Brain (organoid and tissue), 16 donors: ENCODE measurements at places on chromosomes 7 and 10.

DNA sequence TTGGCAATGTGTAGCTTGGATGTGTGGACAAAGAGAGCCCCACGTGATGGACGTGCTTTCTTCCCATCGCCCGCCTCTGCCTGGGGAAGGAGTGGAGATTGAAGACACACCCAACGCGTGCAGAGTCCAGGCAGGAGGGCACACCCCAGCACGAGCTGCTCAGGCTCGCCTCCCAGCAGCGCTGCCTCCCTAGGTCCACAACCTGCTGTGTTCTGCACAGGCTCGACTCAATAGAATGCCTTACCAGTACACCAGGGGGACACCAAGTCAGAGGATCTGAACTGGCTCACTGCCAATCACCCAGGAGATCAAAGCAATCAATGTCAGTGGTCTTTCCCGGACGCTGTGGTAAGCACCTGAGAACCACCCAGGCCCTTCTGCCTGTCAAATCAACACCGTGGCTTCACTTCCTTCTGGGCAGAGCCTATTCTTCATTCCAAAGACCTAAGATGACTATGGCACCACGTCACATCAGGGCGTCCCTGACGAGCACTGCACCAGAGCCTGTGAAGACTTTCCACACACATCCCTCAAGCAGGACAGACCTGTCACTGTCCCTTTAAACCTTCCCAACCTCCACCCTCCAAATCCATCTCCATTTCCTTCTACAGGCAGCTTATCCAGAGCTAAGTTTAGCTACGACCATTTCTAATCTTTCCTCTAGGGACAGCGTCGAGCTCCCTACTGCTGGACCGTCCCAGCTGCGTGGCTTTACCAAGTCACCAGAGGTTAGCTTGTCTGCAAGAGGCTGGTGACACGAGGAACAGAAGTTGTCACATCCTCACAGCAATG is 72.3 kb downstream of the AMZ1 start:
- no peak for DNase-seq

DNA sequence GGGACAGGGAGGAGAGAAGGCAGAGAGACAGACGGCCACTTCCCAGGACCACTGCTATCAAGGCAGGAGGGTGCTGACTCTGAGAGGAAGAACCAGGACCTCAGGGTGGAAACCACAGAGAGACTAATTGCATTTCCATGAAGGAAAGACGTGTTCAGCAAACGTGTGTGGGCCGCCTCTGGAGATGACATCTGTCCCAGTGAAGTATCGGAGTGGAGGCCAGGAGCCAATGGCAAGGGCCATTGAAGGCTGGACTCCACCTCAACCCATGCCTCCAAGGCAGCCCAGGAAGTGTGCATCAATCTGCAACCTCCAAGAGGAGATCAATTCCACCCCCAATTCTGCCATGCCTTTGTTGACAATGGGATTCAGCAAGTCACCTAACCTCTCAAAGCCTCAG is 229.9 kb downstream of the USP6NL start:
- peak; percentile 62 for DNase-seq

DNA sequence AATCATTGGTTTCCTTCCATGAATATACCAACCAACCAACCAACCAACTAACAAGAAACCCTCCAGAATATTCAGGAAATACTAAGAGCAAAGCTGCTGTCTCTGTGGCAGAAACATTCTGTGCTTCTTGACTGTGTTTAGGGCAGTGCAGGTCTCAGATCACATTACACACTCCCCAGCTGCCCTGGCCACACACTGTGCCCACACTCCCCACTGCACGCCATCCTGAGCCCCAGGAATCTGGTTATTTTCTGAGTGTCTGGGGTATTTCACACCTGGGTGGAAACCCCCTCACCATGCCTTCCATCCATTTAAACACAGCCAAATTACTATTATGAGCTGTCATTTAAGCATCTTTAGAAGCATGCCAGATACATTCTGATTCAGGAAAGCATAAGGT is 183.7 kb upstream of the ANK3 start:
- DNase-seq = no peak

DNA sequence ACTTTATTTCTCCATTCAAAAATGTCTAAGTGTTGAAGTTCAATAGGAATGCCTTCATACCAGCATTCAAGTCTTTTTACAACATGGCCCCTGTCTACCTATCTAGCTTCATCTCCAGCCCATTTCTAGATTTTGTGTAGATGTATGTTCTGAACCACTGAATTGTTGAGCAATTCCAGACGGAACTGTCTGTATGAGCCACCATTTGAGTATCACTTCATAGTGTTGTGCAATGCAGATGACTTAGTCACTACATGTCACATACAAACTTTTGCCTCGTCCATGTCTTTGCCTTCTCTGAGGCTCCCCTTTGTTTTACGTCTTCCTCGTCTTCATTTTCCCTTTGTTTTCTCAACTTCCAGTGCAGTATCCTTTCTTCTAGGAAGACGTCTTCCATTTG is 118.1 kb downstream of the INHBA start:
- DNase-seq = no peak

- DNase-seq = no peak
These were observed 97.2 kb downstream of the RALA start for GRCh38 chr7:39720586-39720985.

- DNase-seq = peak; percentile 83
These were observed 73.3 kb downstream of the PRPF18 start for GRCh38 chr10:13659887-13660550.

GRCh38 chr10:34047389-34047788 is 712.9 kb upstream of the NRP1 start:
- no peak for DNase-seq

DNA sequence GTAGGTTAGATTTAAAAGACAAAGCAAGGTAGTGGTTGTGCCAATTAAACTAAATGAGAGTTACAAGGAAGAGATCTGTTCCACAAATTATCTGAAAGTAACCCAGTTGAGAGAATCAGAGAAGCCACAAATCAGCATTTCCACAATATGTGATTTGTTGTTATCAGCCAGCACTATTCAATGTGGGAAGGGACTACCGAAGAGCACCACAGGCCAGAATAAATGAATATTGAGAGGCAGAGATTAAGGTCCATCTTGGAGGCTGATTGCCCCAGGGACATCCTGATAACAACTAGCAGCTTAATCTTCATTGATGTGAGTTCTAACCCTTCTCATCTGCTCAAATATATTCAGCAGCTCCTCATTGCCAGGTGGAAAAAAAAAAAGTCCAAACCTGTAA is 367.6 kb downstream of the MALRD1 start:
- DNase-seq = no peak

GRCh38 chr7:34190299-34190698 is 285.0 kb downstream of the BMPER start:
- no peak for DNase-seq

DNA sequence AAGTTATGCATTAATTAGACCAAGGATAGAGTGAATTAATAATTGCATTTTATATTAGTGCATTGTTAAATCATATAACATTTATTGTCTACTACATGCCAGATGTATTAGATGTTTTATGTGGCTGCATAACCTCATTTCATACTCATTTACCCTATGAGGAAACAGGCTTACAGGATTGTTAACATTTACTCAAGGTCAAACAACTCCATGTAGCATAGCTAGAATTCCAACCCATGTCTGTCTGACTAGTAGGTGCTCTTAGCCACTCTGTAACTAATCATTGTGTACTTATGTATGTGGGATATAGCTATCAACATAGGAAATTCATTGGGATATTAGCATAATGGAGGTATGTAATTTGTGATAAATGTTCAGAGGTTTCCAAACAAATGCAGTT is 46.3 kb downstream of the PHYHIPL start:
- DNase-seq = no peak

DNA sequence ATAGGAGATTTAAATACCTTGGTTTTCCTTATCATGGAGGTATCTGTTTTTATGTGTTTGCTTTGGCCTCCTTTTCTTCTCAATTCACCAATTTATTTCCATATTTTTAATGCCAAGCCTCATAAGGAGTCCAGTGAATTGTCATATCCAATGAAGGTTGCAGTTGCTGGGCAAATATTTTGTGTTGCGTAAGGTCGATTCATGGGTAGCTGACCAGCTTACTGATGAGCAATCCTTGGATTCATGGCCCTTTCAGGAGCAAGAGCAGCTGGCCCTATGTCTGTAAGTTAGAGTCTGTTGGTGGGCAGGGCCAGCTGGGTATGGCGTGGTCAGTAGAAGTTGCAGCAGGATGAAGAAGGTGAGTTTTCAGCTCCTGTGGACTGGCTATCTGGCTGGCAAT is 182.9 kb downstream of the PFKFB3 start:
- DNase-seq = no peak

- DNase-seq = no peak
These were observed 375.7 kb upstream of the NPSR1 start for GRCh38 chr7:34282271-34282670.

DNA sequence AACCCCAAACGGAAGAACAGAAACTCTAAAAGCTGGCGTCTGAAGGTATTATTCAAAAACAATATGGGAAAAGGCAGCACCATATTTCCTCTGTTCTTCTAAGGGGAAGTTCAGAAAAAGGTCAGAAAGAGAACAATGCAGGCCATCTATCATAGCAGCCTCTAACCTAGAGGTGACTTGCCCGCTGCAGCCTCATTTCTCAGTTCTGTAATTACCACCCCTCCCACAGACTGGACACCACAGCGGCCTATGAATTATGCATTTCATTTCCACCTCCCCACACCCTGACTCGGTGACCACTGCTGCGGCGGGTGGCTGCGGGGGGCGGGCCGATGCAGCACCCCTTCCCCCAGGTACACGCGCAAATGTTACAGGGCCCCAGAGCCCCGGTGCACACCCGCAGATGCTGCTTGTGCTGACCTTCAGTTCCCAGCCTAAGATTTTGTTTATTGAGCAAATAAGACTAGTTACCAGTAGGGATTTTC is 125.5 kb downstream of the CLEC2L start:
- DNase-seq = no peak

- DNase-seq = no peak
These were observed 828 bp upstream of the MALSU1 start for GRCh38 chr7:23298141-23298881.

- no peak for DNase-seq
These were observed 75.9 kb downstream of the BMPER start for GRCh38 chr7:33981226-33981625.

DNA sequence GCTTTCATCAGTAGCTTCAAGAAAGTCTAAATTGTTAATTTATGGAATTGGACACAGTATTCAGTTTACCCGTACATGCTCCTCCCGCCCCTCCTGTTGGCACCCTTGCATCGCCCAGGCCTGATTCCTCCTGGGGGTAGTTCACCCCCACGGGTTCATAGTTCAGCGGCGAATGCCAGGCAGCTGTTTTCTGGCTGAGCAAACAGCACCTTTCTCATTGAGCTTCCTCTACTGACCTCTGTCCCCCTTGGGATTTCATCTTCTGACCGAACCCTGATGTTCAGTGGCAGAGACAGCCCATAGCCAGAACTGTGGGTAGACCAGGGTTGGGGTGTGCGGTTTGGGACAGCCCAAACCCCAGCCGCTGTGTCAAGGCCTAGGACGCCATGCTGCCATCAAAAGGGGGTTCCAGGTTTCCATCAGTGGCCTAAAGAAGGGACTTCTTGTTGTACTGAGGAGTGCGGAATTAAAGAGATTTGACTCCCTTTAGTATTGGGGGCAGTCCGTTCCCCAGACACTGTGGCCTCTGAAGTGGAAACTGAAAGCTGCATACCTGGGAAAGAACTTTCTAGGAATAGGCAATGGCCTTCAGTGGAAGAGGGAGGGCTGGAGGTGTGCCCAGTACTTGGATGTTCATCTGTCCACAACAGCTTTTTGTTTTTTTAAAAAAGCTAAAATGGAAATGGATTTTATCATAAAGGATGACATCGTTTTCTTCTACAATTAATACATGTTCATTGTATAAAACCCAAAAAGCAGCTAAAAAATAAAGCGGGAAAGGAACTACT is 19.0 kb downstream of the MDH2 start:
- DNase-seq = no peak

- peak; percentile 7 for DNase-seq
These were observed 326.3 kb upstream of the BMPER start for GRCh38 chr7:33578881-33579672.

DNA sequence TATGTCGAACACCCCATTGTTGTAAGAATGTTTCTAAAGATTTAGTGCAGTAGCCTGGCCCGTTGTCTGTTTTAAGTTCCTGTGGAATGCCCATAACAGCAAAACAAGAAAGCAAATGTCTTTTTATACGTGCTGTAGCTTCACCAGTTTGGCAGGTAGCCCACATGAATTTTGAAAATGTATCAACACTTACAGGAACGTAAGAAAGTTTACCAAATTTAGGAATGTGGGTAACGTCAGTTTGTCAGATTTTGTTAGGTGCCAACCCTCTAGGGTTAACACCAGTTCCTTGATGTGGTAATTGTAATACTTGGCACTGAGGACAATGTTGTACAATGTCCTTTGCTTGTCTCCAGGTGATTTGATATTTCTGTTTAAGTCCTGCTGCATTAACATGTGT is 3.2 kb upstream of the GIMAP4 start:
- no peak for DNase-seq

- DNase-seq = no peak
These were observed 5.7 kb downstream of the TNS3 start for GRCh38 chr7:47576031-47576865.

DNA sequence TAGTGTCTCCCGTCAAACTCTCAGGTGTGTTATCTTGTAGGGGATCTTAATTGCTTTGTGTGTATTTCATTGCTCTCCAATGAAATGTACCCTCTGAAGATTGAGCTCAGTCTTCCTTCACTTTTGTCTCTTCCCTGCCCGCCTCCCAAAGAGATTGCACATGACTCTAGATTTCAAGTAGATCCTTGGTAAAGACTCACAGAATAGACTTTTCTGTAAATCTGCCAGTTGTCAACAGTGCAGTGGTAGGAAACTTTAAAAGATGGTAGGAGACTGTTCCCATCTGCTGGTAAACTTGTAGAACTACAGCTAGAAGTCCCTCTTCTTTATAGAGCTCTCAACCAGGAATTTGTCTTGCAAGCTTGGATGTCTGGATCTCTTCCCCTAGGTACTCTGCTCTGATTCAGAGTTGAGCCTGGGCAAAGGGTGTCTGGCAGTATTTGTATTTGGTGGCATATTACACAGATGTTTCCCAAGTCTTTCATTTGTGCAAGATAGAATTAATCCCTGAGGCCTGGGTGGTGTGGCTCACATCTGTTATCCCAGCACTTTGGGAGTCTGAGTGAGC is 9.6 kb downstream of the CCL26 start:
- peak; percentile 79 for DNase-seq

DNA sequence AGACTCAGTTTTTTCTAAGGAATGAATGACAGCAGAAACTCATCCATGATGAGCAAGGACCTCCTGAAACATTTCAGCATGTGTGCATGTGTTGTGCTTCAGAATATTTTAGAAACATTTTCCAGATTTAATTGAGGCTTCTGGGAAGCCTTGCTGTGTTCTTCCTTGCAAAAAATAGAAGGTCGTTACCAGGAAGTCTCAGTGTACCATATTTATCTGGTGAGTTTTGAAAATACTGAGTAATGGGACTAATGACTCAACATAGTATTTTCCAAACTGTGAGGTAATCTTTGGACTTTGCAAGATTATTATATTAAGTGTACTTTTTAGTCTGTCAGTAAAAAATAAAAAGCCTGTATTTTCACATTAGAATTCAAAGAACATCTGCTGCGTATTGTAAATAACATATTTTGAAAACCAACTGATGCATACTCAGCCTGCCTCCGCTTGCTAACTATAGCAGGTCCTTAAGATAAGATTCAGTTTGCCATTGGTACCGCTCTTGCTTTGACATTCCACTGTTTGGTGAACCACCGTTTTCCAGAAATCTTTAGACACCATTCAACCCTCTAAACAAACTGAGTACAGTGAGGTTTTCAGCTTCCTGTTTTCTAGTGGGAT is 739.6 kb upstream of the GALNT17 start:
- DNase-seq = no peak

- DNase-seq = no peak
These were observed 471.7 kb upstream of the GALNT17 start for GRCh38 chr7:70660154-70660818.

GRCh38 chr10:132697578-132698200 is 88.3 kb downstream of the NKX6-2 start:
- DNase-seq = no peak
